ENCODE measurements at places on chromosomes 6 and 20. TPM values are rescaled to one million over a fixed set of nuclear protein-coding genes. Genes with fewer than 3 reads are reported as not detected.

Gene SLC22A2
- total RNA-seq, result not detected

Gene TINAG
- not detected for total RNA-seq

Gene MEI4
- not detected for total RNA-seq

Gene FARS2
- total RNA-seq, result 11.5 TPM

Gene BPIFB2
- total RNA-seq, result not detected

Gene RAB44
- not detected for total RNA-seq

Gene CST7
- not detected for total RNA-seq

Gene CCM2L
- 0.92 TPM for total RNA-seq

Gene STMND1
- not detected for total RNA-seq

Gene TREML2
- 15.1 TPM for total RNA-seq

Gene SRC
- total RNA-seq, result 0.89 TPM

Gene SLC44A4
- not detected for total RNA-seq

Gene IL17A
- total RNA-seq, result not detected

Gene PSORS1C2
- not detected for total RNA-seq

GRCh38 chr20:60882836-60883235, 369.2 kb upstream of the CDH4 start:
- DNase-seq, result no peak

- no peak for DNase-seq
These were observed 11.6 kb downstream of the PTPRT start for GRCh38 chr20:43178080-43178479.

DNA sequence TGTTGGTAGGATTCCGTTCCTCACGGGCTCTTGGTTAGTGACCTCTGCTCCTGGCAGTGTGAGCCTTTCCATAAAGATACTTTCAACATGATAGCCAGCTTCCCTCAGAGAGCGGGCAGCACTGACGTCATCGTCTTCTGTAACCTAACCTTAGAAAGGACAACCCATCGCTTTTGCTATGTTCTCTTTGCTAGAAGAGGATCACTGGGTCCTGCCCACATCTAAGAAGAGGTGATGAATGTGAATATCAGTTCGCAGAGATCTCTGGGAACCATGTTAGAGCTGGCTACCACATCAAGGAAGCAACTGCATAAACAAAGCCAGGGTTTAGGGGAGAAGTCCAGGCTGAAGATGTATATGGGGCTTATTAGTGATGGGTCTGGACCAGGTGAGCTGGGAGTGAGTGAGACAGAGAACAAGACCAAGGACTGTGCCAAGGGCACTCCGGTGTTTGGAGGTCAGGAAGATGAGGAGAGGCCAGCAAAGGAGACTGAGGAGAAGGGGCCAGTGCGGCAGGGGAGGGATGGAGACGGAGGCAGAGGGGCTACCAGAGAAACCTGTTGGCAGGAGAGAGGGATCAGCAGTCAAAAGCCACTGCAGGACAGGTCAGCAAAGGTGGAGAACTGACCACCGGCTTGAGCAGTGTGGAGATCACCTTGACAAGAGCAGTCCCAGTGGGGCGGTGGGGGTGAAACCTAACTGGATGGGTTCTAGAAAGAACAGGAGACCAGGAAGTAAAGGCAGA, 39.7 kb downstream of the PIM1 start:
- DNase-seq, result no peak

GRCh38 chr6:7642791-7643190, 52.8 kb downstream of the SNRNP48 start:
- no peak for DNase-seq

DNA sequence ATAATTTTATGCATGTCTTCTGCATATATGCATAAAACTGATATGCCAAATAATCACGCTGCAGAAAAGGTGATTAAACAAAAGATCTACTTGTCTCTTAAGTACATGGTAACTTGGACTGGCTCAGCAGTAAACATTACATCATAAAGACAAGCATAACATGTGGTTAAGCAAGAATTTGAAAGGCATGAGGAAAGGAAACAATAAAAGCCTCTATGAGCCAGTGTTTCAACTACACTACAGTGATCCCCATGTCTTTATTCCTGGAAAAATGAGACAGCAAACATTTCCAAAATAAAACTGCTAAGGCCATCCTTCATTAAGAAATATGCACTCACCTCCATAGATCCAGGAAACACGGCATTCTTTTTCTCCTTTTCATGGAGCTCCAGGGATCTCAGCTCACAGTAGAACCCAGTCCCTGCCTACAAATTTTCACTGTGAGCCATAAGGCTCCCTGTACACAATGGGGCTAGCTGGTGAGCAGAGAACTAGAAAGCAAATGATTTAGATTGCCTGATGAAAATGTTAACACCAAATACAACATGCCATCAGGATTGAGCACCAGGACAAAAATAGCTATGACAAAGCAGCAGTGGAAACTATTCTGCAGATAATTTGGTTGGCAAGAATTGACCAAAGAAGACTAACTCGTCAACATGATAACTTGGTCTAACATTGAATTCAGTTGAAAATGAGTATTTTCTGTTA, 156.1 kb downstream of the COL21A1 start:
- no peak for DNase-seq

GRCh38 chr20:5374171-5374570, 57.4 kb upstream of the PROKR2 start:
- no peak for DNase-seq

DNA sequence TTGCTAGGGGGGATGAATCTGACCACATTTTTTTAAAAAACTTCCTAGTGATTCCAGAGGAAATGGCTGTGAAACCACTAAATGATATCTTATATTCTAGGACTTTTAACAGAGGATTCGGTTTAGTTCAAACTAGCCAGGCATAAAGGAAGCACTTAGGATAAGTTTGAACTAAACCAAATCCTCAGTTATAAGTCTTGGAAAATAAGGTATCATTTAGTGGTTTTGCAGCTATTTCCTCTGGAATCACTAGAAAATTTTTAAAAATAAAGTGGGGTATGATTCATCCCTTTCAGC, 327.9 kb upstream of the QKI start:
- DNase-seq, result no peak

- no peak for DNase-seq
These were observed 5.9 kb upstream of the TCP11 start for GRCh38 chr6:35147026-35147425.

DNA sequence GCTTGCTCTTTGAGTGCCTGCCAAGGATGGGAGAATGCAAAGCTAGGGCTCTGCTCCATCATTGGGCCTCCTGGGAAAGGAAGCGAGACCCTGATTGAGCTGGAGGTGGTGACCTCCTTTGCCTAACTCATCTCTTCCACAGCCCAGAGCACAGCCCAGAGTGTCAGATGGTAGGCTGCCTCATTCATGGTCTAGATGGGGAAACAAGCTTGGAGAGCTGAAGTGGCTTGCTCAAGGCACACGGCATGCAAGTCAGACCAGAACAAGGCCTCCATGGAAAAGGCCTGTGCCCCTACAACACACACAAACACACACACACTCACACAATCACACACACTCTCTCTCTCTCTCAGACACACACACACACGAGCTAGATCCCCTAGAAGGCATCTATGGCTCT, 17.5 kb downstream of the TGM3 start:
- no peak for DNase-seq

- no peak for DNase-seq
These were observed 898.2 kb upstream of the FLRT3 start for GRCh38 chr20:15235471-15236198.

DNA sequence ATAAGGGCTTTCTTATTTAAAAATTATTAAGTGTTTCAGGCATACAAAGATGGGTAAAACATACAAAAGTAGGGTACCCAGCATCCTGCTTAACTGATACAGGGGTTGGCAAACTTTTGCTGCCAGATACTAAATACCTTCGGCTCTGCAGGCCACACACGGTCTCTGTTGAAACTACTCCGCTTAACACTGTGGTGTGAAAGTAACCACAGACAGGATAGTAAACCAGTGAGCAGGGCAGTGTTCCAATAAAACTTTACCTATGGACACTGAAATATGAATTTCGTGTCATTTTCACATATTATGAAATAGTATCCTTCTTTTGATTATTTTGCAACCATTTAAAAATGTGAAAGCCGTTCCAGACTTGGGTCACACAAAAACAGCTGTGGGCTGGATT, 92.4 kb downstream of the EYA2 start:
- DNase-seq, result no peak

DNA sequence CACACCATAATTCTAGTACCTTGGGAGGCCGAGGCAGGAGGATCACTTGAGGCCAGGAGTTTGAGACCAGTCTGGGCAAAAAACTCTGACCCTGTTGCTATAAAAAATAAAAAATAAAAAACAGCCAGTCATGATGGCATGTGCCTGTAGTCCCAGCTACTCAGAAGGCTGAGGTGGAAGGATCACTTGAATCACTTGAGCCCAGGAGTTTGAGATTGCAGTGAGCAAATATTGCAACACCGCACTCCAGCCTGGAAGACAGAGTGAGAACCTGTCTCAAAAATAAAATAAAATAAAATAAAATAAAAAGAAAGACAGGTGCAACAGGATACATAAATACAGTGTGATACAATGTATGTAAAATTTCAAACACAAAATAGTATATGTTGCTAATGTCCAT, 154.5 kb downstream of the OTOR start:
- no peak for DNase-seq

- DNase-seq, result no peak
These were observed 166.8 kb upstream of the FOXQ1 start for GRCh38 chr6:1144842-1145767.

GRCh38 chr6:169047345-169047744, 206.3 kb downstream of the THBS2 start:
- no peak for DNase-seq

DNA sequence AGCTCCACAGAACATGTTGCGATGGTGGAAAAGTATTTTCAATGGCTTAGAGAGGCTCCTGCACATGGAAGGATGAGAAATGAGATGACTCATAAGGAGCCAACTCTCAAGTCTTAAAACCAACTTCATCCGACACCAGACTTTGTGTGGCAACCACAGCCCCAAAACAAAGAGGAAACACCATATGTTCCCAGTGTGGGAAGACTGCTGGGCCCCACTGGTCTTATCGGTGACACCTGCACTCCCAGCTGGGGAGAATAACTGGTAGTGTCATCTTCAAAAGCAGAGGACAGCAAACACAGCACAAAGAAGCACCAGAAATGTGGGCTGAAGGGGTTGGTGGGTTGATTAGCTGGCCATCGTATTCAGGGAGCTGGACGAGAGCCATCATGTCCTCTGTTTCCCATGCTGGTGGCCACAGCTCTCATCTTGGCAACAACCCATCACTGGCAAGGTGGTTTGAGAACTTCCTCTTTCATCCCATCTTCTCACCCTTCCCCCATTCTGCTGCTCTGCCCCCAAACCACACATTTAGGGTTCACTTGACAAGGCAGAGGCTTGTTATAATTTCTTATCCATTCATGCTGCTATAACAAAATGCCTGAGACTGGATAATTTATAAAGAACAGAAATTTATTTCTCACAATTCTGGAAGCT, 46.0 kb upstream of the TASP1 start:
- DNase-seq, result peak; percentile 3

DNA sequence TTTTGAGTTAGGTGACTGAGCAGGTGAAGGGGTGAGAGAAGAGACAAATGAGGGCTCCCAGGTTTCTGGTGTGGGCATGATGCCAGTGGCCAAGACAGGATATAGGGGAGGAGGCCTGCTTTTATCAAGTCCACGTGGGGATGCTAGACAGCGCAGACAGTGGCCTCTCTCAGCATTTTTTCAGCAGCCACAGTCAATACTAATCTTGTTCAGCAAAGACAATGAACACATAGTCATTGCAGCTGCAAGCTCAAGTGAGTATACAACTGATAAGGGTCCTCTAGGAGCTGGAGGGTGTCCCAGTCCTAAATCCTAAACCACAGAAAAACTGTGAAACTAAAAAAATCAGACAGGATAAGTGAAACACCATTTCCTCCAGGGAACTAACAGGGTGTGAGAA, 48.6 kb downstream of the UQCC1 start:
- DNase-seq, result no peak

GRCh38 chr6:93079061-93079460, 340.3 kb downstream of the EPHA7 start:
- no peak for DNase-seq

DNA sequence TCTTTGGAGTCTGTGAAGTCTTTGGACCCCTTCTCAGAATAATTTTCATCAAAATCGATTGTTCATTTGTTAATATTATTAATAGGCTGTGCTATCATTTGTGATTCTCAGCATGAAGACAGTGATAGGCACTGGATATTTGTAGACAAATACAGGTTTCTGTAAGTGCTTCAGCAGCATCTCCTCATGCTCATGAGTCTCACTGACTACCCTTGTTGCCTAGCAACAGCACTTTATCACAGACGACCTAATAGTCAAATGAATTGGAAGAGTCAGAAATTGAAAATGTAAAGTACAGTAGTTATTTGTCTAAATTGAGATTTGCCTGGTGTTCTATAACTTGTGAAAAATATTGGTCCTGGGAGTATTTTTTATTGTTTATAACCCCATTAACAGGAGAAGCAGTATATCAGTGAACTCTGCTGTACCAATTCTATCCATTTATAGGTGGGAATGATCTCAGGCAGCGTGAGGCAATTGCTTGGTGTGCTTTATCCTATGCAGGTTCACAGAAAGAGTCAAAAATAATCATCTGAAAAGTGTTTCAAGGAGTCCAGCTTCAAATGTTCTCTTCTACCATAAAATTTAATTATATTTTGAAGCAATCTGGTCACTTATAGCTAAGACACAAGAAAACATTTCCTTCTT, 684.6 kb downstream of the RFPL4B start:
- DNase-seq, result no peak

GRCh38 chr6:148671085-148671484, 75.7 kb upstream of the UST start:
- DNase-seq, result no peak

Measured in OCI-LY7 (cell line).